ENCODE measurements at places on chromosomes 11 and 22. TPM values are rescaled to one million over a fixed set of nuclear protein-coding genes. Genes with fewer than 3 reads are reported as not detected.

The SNX19 gene
- 78.2 TPM for total RNA-seq

The MMP1 gene
- not detected for total RNA-seq

The SH3BP1 gene
- 2.1 TPM for total RNA-seq

The RRAS2 gene
- total RNA-seq = 42.7 TPM

The OR5A1 gene
- not detected for total RNA-seq

The RFPL3 gene
- not detected for total RNA-seq

The CCDC188 gene
- total RNA-seq = not detected

- no peaks in the 10 kb centered on the region for H3K36me3 ChIP-seq
- DNase-seq = no peak
- H3K4me1 ChIP-seq = no peaks in the 10 kb centered on the region
- H3K27ac ChIP-seq = no peak overlapping the region
These were observed 393.7 kb downstream of the ETS1 start for GRCh38 chr11:128193615-128194014.

DNA sequence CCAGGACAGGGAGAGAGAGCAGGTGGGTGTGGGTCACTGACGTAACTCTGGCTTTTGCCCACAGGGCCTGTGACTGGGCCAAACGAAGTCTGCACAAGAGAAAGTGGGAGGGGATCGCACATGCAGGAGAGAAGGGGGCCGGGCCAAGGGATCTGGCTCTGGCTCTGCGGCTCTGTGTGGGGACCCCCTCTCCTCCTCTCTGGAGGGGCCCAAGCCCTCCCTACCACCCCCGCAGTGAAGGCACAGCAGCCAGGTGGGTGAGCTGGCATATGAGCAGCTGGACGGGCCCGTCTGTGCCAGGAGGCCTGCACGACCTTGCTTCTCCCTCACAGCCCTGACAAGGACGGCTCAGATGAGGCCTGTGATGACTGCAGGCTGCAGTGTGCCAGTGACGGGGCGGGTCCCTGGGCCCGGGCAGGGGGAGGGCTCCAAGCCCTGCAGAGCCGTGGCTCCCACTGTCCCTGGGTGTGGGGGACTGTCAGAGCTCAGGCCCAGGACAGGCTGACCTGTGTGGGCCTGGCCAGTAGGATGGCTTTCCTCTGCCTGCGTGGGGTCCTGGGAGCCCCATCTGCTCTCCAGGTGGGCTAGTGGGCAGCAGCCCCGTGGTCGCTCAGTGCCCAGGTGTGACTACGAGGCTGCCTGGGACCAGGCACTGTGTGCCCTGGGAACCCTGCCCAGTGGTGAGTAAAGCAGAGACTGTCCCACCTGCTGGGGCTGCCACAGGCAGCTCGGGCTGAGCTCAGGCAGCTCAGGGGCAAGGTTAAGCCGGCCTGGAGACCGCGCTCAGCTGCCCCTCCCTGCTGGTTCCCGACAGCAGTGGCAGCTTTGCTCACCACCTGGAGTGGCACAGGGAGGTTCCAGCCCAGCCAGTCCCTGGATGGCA is 22.2 kb downstream of the MRGPRG start:
- no peak overlapping the region for H3K27ac ChIP-seq
- no peaks in the 10 kb centered on the region for H3K36me3 ChIP-seq
- H3K4me3 ChIP-seq = no peak overlapping the region
- no peaks in the 10 kb centered on the region for H3K4me1 ChIP-seq
- no peaks in the 10 kb centered on the region for H3K27me3 ChIP-seq
- peak; percentile 31 for DNase-seq

DNA sequence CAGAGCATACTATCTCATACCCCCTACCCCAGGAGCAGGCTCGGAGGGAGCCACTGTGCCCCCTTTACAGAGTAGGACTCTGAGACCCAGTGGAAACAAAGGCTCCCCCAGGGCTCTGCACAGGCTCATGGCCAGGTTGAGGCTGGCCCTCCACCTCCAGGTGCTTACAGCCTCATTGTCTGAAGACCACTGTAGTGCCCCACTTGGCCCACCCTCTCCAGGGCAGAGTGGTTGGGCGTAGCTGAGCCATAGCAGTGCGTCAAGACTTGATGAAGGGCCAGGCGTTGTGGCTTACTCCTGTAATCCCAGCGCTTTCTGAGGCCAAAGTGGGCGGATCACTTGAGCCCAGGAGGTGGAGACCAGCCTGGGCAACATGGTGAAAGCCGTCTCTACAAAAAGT is 1.7 kb downstream of the ANKRD13D start:
- peak; percentile 67 for DNase-seq
- no peak overlapping the region for H3K27ac ChIP-seq
- peaks cover 15% of the 10 kb centered on the region for H3K4me1 ChIP-seq
- peak overlapping the region; percentile 89 for H3K4me3 ChIP-seq
- H3K27me3 ChIP-seq = no peaks in the 10 kb centered on the region

DNA sequence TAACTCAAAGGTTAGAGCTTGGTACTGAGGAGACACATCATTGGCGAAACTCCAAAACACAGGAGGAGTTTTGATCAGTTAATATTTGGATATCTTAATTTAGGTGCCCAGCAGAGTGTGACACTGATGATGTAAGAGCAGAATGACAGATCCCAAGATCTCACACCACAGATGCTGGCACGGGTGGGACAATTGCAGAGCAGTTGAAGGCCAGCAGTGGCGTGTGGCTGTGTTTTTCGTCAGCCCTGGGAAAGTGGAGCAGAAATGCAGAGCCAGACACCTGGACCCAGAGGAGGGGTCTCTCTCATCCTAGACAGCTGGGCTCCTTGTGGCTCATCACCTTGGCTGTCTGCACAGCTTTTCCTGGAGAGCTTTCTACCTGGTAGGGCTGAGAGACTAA is 59.7 kb upstream of the CTTN start:
- H3K27me3 ChIP-seq = no peaks in the 10 kb centered on the region
- no peak overlapping the region for H3K27ac ChIP-seq
- DNase-seq = no peak
- H3K4me1 ChIP-seq = no peaks in the 10 kb centered on the region

DNA sequence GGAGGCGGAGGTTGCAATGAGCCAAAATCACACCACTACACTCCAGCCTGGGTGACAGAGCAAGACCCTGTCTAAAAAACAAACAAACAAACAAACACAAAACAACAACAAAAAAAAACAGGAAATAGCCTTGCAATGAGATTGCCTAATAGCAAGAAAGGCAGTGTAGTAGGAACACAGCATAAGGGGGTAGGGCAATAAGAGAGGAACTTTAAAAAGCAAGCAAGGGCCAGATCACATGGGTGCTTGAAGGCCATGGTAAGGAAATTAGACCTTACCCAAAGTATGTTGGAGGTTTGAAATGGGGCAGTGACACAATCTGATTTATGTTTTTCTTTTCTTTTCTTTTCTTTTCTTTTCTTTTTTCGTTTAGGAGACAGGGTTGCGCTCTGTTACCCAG is 34.7 kb upstream of the NRIP3 start:
- H3K36me3 ChIP-seq = no peaks in the 10 kb centered on the region
- H3K27ac ChIP-seq = no peak overlapping the region
- H3K4me3 ChIP-seq = no peak overlapping the region
- H3K27me3 ChIP-seq = no peaks in the 10 kb centered on the region
- no peak for DNase-seq
- no peaks in the 10 kb centered on the region for H3K4me1 ChIP-seq

GRCh38 chr11:84969103-84969502 is 658.0 kb downstream of the DLG2 start:
- peak; percentile 33 for DNase-seq
- no peaks in the 10 kb centered on the region for H3K27me3 ChIP-seq
- H3K4me3 ChIP-seq = no peak overlapping the region
- no peaks in the 10 kb centered on the region for H3K36me3 ChIP-seq

DNA sequence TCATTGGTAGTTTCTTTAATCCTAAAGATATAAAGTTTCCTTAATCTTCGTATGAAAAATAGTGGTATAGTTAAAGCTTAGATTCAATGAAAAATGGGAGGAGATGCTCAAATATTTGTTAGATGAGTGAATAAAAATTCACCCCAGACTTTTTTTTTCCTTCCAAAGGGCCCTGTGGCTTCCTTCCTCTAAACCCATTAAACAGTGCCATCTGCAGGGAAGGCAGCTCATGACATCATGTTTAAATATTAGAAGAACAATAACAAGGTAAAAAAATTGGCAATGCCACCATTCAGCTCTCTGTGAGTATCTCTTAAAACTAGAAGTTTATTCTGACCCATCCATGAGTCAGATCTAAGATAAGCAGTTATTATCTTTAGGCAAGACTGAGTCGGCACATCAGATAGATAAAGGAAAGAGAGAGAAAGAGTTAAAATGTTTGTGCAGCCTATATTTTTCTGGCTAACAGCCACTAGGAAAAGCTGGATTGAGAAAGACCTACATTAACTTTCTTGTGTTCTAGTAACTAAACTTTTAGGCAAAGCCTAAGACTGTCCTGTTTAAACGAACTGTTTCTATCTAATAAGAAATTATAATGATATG is 19.1 kb upstream of the OOSP1 start:
- no peaks in the 10 kb centered on the region for H3K36me3 ChIP-seq
- no peaks in the 10 kb centered on the region for H3K4me1 ChIP-seq
- H3K4me3 ChIP-seq = no peak overlapping the region
- no peaks in the 10 kb centered on the region for H3K27me3 ChIP-seq
- no peak overlapping the region for H3K27ac ChIP-seq

DNA sequence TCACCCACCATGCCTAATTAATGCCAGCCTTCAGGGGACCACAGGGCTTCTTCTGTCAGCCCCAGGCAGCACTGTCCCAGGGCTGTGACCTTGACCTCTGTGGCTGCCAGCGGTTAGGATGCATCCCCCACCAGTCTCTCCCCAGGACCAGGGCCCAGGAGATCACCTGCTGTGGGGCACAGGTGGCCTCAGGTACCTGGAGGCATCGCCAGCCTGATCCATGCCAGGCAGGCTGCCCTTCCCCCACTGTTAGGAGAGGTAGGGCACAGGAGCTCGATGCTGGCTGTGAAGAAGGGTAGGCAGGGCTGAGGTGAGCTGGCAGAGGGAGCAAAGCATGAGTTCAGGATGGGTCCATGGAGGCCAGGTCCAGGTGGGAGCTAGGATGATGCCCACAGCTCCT is 16.7 kb upstream of the MDK start:
- no peak overlapping the region for H3K4me3 ChIP-seq
- H3K36me3 ChIP-seq = peaks cover 6% of the 10 kb centered on the region

DNA sequence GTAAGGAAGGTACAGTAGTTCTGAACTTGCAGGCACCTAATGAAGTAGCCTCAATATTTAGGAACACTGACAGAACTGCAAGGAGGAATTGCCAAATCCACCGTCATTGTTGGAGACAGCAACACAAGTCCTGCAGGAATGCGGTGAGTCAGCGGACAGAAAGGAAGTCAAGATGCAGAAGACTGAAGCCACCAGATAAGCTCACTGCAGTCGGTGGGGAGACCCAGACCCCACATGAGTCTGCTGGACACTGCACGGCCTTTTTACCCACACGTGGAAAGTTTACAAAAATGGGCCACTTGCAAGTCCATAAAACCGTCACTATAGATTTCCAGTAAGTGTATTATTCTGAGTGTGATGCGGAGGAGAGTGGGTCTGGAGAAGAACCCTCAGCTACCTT is 1471.6 kb downstream of the TBC1D22A start:
- H3K36me3 ChIP-seq = no peaks in the 10 kb centered on the region
- no peak for DNase-seq
- no peaks in the 10 kb centered on the region for H3K27me3 ChIP-seq
- no peak overlapping the region for H3K4me3 ChIP-seq

- no peaks in the 10 kb centered on the region for H3K4me1 ChIP-seq
- no peak for DNase-seq
- H3K36me3 ChIP-seq = no peaks in the 10 kb centered on the region
- no peaks in the 10 kb centered on the region for H3K27me3 ChIP-seq
These were observed 35.0 kb upstream of the MOB2 start for GRCh38 chr11:1521382-1522080.

- DNase-seq = peak; percentile 83
- no peaks in the 10 kb centered on the region for H3K27me3 ChIP-seq
- no peaks in the 10 kb centered on the region for H3K36me3 ChIP-seq
These were observed at the start of gene PRDM11 for GRCh38 chr11:45146072-45147016. Gene PRDM11 (plus strand): TSS chr11:45146639. CDS start chr11:45181767, 35,128 bp downstream.

GRCh38 chr22:22127100-22127499 is 117.5 kb upstream of the VPREB1 start:
- no peaks in the 10 kb centered on the region for H3K4me1 ChIP-seq
- no peaks in the 10 kb centered on the region for H3K36me3 ChIP-seq
- H3K4me3 ChIP-seq = no peak overlapping the region
- H3K27ac ChIP-seq = no peak overlapping the region

GRCh38 chr11:7651140-7651551 is 22.2 kb downstream of the CYB5R2 start:
- peaks cover 5% of the 10 kb centered on the region for H3K36me3 ChIP-seq
- H3K4me3 ChIP-seq = no peak overlapping the region
- DNase-seq = no peak

- H3K27ac ChIP-seq = no peak overlapping the region
- no peak for DNase-seq
- peaks cover 4% of the 10 kb centered on the region for H3K27me3 ChIP-seq
- H3K36me3 ChIP-seq = no peaks in the 10 kb centered on the region
- H3K4me1 ChIP-seq = no peaks in the 10 kb centered on the region
- H3K4me3 ChIP-seq = no peak overlapping the region
These were observed 14.5 kb upstream of the MSANTD2 start for GRCh38 chr11:124814739-124815138.

DNA sequence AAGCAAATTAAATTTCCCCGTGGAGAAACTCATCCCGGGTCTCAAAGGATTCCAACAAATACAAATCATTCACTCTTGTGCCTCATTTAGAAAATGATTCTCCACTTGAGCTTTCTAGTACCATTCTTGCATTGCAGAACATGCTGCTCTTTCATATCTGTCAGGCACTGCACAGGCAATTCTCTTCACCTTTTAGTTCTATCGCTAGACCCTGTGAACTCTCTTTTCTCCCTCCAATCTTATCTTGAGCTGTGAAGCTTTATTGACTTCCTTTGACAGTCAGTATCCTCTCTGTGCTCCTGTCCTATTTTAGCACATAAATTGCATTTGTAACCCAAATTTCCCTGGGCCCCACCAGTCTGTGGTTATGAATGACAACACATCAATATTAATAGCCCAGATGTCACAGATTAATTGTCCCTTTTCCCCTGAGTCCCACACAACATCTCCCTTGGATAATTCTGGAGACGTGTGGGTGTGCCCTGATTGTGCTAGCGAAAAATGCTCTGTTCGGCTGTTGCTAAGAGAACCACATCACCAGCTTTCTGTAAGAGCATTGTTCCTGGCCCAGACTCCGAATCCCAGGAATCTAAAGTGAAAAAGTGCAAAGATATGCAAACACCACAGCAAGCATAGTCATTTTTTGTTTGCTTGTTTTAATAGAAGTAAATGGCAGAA is 22.4 kb upstream of the SC5D start:
- H3K4me3 ChIP-seq = no peak overlapping the region
- DNase-seq = no peak
- no peaks in the 10 kb centered on the region for H3K36me3 ChIP-seq
- H3K27ac ChIP-seq = no peak overlapping the region

- no peaks in the 10 kb centered on the region for H3K4me1 ChIP-seq
- no peak overlapping the region for H3K27ac ChIP-seq
- H3K4me3 ChIP-seq = no peak overlapping the region
These were observed 17.0 kb upstream of the OMP start for GRCh38 chr11:77085652-77086051.

DNA sequence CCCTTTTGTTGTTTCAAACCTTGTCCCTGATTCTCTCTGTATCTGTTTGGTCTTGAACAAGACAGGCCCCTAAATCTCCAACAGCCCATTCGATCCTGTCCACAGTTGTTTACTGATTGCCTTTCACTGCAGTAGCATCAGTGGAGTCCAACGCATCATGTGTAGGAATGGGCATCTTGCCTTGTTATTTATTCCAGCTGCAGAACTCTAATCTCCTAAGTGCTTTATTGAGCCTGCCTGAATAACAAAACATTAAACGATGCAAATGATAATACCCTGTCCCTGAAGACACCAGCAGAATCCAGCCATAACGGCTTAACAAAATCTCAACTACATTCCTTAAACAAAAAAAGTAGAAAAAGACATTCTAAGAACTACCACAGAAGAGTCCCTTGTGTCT is 50.1 kb downstream of the SLC35F2 start:
- no peak overlapping the region for H3K4me3 ChIP-seq
- no peaks in the 10 kb centered on the region for H3K4me1 ChIP-seq
- DNase-seq = no peak
- H3K36me3 ChIP-seq = no peaks in the 10 kb centered on the region
